ENCODE measurements at places on chromosomes 12 and 14.

DNA sequence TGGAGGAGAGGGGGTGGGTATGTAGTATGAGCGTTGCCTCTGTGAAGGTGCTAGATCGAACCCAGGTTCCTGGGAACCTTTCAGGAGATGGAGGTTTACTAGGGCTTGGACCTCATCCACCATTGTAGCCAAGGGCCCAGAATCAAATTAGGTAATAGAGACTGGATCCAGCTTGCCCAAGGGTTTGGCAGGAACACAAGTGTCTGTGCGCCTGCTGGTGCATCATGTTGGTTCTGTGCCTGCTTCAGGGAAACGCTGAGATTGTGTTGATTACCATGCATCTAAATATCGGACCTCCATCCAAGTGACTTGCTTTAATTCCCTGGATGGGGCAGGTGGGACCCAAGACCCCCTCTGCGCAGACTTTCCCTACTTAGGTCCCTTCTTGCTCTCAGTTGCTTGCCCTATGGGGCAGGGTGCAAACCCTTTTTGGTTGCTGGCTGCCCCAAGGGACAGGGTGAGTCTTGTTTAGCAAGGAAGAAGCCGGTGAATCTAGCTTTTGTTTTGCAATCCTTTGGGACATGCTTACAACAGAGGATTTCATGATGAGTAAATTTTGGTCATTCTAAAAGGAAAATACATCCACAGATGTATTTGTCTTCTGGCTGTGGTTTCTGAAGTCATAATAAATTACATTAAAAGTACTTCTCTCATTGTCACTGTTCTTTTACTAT is 189.8 kb upstream of the PRICKLE1 start:
- DNase-seq = no peak

DNA sequence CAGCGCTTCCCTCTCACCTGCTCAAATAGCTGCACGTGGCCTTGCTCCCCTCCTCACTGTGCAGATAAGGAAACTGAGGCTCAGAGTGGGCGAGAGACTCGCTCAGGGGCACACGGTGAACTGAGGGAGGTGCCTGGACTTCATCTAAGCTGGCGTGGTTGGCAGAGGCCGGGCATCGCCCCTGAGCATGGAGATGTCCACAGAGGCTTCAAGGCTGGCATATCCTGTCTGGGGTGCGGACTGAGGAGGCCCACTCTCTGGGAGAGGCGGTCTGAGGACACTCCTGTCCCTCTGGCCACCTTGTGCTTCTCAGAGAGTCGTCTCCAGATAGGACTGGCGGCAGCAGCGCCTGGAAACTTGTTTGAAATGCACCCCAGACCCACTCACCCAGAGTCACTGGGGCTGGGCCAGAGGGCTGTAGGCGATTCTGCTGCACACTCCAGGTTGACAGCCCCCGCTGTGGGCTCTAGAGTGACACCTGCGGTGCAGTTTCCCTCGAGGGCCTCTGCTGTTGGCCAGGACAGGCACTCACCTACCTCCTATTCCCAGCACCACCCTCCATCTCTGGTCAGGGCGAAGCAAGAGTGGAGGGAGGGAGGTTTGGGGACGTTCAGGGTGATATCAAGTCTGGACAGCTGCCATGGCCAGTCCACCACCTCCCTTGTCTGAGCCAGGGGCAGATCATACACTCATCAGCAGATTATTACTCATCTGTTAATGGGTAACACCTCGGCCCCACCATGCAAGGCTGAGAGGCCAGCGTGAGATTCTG is 11.2 kb upstream of the LBHD2 start:
- DNase-seq = no peak

DNA sequence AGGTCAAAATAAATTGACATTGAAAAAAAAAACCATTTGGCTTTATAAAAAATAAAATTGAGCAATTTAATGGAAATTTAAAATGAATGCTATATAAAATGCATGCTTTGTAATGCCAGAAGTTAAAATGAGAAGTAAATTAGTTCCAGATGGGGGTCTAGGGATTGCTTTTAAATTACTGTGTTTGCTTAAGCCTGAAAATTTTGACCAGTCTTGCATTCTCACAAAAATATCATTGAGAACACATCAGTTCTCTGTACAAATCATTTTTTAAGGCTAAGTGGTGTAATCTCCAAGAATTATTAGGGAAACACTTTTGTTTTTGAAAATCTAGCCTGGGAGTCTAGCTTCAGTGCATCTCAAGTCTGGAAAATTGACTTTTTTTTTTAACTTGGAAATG is 90.7 kb downstream of the RERG start:
- DNase-seq = no peak

- no peak for DNase-seq
These were observed 171.1 kb downstream of the PRKCH start for GRCh38 chr14:61492474-61492873.

DNA sequence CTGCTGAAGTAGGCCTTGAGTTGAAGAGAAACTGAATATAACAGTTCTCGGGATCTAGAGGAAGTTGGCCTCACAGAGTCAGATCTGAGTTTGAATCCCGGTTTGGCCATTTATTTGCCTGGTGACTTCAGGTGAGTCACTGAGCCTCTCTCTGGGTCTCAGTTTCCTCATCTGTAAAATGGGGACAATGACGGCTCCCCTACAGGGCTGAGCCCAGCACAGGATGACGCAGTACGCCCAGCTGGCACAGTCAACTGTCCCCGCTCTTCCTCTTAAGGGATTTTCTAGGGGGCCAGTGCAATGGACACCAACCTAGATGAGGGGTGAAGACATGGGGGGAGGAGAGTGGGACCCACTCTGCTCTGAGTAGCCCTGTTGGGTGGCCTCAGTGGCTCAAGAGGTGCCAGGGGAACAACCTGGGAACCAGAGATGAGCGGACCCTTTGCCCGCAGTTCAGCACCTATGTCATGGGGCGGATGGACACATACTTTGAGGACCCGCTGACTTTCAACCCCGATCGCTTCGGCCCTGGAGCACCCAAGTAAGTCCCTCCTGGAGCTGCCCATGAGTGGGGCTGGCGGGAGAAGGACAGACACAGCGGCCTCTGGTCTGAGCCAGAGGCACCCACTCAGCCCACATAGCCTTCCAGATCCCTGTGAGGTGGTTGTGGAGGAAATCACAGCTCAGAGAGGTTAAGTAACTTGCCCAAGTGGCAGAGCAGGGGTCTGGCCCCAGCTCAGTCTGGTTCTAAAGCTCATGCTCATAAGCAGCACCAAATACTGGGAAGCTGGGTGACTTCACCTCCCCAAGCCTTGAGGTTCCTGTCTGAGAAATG is 41.1 kb downstream of the CYP46A1 start:
- DNase-seq = no peak

GRCh38 chr12:96383991-96384390 is 16.2 kb downstream of the CDK17 start:
- no peak for DNase-seq

- no peak for DNase-seq
These were observed 64.5 kb downstream of the BCL11B start for GRCh38 chr14:99207456-99207855.

DNA sequence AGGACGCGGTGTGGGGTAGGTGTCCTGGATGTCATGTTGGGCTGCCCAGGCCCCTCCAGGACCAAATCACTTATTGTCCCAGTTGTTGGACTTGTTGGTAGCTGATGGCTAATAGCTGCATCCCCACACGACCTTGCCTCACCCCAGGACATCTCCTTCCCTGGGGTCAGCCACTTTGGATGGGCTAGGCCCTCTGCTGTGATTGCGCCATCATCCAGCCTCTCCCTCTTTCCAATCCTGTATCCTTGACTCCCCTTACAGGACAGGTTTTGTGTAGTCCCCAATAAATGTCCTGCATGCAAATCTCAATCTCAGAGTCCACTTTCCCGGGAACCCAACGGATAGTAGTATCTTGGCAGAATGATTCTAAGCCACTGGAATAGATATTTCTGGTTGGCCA is 43.4 kb upstream of the CHST11 start:
- DNase-seq = no peak

DNA sequence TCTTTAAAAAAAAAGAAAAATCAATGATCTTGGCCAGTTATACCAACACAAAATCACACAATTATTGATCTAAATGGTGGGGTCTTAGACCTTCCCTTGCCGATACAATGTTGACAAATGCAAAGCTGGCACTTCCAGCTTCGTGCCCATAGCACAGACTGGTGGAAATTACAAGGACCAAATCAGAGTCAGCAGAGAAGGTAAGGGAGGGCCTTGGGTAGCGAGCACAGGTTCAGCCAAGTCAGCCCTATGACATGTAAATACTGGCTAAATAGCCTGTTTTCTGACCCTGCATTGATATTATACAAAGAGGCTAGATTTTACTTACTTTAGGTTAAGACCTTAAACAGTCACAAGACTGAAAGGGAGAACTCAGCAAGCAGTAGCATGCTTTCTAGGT is 30.3 kb upstream of the WDR89 start:
- no peak for DNase-seq

DNA sequence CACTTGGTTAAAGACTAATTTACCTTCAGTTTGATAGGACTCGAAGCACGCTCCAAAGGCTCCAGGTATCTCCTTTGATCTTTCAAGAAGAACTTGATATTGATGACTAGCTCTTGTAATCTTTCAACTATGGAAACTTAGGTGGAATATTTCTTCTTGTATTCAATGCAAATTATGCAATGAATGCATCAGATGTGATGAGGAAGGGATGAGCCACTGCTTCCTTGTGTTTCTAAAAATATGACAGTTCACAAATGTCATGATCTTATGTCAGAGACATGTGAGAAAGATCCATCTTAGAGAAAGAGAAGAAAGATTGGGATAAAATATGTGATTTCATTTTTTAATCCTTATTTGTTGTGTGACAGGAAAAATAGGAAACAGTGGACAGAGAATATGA is 9.9 kb downstream of the RNASE9 start:
- DNase-seq = no peak

Measured in COR-L47 (cell line).